Right cardiac atrium (tissue), 5 donors: ENCODE measurements at places on chromosomes 12 and 14.

- peak; percentile 78 for DNase-seq
These were observed 636 bp downstream of the FBXO33 start for GRCh38 chr14:39431416-39432178.

- DNase-seq: peak; percentile 34
These were observed 20.6 kb upstream of the CEP170B start for GRCh38 chr14:104844306-104845032.

DNA sequence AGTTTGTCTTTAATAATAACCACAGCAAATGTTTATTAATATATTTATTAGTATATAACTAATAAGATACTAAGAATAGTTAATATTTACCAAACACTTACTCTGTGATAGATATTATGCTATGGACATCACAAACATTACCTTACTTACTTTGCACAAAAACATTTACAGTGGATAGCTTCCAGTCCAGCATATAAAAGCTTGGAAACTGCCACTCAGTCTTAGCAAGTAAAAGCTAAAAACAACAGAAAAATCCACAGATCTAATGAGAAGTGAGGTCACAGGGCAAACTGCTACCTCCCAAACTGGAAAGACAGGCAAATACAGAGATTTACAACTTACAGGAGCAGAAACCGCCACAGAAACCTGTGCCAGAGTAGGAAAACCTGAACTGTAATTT, 99.8 kb downstream of the METTL25 start:
- no peak for DNase-seq

GRCh38 chr12:79522257-79522988, 168.3 kb downstream of the PAWR start:
- DNase-seq: no peak

DNA sequence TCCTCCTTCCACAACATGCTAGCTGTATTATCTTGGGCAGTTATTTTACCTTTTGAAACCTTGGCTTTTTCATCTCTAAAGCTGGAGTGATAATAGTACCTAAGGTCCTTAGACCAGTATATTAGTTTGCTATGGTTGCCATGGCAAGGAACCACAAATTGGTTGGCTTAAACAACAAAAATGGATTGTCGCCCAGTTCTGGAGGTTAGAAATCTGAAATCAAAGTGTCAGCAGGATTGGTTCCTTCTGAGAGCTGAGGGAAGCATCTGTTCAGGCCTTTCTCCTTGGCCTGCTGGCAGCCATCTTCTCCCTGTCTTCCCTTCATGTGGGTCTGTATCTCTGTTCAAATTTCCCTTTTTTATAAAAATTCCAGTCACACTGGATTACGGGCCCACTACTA, 55.5 kb upstream of the SLC35F4 start:
- DNase-seq: no peak

GRCh38 chr14:34164162-34164864, 213.4 kb upstream of the EGLN3 start:
- no peak for DNase-seq
